ENCODE measurements at places on chromosomes 1 and 21.

- DNase-seq: no peak
Measured at GRCh38 chr1:201009962-201010645, 13.4 kb downstream of the KIF21B start.

DNA sequence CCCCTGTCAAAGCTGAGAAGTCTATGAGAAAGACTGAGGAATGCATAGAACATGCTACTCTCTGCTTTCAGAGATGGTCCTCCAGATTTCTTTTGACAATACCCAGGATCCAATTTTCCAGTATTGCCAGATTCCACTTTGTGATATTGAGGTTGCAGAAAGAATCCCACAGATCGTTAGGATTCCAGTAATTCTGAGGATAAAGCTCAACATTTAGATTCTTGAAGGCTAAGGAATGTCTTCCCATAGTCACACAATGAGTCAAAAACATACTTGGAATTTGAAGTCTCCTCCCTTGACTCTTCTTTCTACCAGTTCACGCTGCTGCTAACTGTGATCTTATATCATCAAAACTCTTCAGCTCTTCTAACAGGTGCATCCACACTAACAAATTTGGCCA lies 57.1 kb downstream of the TNFSF18 start:
- DNase-seq: no peak

DNA sequence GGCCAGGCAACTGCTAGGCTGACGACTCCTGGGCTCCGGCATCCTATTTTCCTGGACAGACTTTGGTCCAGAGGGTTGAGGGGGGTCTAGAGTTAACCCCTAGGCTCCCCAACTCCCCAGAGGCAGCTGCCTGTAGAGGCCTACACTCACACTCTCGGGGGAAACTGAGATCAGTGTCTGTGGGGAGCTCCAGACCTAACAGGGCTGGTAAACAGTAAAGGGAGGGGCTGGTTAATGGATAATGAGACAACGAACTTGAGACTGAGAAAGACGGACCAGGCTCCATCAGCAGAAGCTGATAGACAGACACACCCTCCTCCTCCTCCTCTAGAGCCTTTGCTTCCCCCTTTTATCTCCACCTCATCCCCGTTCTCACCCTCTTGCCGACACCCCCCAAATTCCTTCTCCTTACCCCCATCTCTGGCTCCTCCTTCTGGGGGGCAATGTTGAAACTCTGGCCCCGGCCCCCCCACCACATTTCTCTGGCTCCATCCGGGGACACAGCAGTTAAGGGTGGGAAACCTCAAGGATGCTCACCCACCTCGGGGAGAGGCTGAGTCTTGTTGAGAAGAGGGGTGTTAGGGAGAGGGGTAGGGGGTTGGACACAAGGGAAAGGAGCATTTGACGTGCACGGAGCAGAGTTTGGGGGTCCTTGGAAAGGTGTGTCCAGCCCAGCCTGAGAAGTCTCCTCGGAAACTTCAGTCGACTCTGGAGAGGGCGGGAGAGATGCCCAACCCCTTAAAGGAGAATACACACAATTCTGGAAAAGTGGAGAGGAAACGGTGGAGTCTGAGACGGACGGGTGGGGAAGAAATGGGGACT lies at the start of gene MTMR11:
MTMR11 (minus strand) TSS at position 710 of the 822 bp plus-strand sequence; CDS start at position 478, 232 bp downstream.
- no peak for DNase-seq

GRCh38 chr21:16455978-16456377 lies 726.2 kb downstream of the USP25 start:
- DNase-seq: no peak

GRCh38 chr1:213067352-213067751 lies 16.3 kb downstream of the RPS6KC1 start:
- no peak for DNase-seq

- DNase-seq: peak; percentile 59
Measured at GRCh38 chr1:108208724-108209446, 8.7 kb upstream of the SLC25A24 start.

DNA sequence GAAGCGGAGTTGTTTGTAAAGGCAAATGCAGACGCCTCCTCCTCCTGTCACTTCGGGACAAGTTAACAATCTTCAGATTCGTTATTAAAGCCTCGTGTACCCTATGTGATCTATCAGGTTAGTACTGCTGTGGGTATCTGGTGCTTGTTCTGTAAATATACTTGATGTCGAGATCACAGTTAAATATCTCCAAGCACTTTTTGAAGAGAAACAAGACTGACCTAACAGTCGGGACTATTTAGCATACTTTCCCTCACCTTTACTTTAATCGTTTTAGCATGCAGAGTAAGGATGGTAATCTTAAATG lies 710 bp downstream of the KLHL20 start:
- DNase-seq: no peak

DNA sequence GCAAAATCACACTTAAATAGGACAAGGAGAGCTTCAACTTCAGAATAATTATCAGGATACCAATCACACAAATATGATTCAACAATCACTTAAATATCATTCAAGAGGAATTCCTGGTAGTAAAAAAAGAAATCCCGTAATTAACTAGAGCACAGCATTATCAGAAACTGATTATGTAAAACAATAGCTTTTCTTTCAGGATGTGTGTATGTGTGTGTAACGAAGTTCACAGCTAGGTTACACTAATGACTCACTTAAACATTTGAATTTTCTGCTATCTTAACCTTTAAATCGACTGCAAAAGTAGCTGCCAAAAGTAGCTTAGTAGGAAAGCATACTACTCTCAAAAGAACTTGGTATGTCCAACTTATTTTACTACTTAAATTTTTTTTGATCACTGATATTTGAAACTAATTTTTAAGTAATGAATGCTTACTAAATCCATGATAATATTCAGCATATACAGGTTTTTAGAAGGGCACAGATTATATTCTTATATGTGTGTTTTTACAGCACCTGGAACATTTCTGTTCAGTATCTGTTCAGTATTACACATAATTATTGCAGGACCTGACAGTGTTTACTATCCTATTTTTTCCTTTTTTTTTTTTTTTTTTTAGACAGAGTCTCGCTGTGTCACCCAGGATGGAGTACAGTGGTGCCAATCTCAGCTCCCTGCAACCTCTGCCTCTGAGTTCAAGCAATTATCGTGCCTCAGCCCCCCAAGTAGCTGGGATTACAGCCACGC lies 4.2 kb downstream of the RERE start:
- no peak for DNase-seq

DNA sequence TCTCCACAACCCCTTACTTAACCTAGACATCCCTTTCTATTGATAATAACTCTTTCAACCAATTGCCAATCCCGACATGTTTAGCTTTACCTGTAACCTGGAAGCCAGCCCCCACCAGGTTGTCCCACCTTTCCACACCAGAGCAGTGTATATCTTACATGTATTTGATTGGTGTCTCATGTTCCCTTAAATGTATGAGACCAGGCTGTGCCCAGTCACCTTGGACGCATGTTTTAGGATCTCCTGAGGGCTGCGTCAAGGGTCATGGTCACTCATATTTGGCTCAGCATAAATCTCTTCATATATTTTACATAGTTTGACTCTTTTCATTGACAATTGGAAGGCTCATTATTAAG lies 5.3 kb upstream of the SLC19A1 start:
- no peak for DNase-seq

DNA sequence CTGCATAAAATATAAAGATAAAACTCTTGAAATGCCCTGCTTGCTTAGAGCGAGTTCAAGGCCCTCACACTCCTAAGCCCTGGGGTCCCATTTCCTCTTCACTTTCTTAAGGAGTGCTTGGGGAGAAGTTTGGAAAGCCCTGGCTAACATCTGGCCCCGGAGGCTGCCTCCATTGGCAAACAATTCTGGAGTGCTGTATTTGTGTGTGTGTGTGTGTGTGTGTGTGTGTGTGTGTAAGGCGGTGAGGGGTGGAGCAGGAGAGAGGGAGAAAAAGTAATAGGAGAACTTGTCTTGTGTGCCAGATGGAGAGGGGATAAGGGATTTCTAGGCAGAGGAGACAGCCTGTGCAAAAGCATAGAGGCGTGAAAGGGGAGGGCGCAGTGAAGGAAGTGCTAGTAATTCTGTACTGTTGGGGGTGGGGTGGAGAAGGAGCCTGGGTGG lies 578 bp upstream of the TRIM62 start:
- DNase-seq: no peak

DNA sequence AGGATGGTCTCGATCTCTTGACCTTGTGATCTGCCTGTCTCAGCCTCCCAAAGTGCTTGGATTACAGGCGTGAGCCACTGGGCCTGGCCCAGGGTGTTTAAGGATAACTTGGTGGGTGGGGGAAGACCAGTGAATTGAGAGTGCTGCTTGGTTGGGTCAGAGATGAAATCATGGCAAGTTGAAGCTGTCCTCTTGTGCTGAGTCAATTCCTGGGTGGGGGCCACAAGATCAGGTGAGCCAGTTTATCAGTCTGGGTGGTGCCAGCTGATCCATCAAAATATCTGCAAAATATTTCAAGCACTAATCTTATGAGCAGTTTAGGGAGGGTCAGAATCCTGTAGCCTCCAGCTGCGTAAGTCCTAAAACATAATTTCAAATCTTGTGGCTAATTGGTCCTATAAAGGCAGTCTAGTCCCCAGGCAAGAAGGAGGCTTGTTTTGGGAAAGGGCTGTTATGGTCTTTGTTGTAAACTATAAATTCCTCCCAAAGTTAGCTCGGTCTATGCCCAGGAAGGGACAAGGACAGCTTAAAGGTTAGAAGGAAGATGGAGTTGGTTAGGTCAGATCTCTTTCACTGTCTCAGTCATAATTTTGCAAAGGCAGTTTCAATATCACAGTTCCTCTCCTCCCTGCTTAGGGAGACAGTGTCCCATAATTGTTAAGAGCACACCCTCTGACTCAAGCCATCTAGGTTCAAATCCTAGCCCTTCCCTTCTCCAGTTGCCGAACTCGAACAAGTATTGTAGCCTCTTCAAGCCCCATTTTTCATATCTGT lies 66.8 kb upstream of the BACH1 start:
- DNase-seq: no peak

- no peak for DNase-seq
Measured at GRCh38 chr1:157141212-157141855, 3.1 kb upstream of the ETV3 start.

- no peak for DNase-seq
Measured at GRCh38 chr1:212313616-212314015, 28.4 kb downstream of the PPP2R5A start.

DNA sequence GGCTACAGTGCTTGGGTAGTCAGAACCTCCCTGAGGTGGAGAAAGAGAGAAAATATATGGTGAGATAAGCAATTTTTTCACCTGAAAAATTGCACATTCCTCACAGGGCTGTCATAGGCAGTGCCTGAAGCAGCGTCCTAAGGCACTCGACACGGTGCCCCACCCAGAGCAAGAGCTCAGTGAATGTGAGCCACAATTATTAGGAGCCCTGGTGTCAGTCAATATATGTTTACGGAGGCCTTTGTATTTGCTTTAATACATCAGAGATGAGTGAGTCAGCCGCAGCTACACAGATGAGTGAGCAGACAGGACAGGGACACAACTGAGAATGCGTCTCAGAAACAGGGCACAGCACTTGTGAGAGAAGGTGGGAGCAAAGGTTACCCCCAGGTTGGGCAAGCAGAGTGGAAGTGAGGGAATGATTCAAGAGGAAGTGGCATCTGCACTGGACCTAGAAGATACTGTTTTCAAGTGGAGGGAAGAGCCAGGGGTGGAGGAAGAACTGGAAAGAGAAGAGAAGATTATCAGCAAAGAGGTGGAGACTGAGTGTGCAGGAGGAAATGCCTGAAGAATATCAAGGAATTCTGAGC lies 5.2 kb upstream of the PIGC start:
- no peak for DNase-seq

GRCh38 chr21:42584296-42584641 lies 69.2 kb upstream of the PDE9A start:
- peak; percentile 62 for DNase-seq

GRCh38 chr1:85065550-85065949 lies 17.2 kb upstream of the MCOLN3 start:
- DNase-seq: no peak

DNA sequence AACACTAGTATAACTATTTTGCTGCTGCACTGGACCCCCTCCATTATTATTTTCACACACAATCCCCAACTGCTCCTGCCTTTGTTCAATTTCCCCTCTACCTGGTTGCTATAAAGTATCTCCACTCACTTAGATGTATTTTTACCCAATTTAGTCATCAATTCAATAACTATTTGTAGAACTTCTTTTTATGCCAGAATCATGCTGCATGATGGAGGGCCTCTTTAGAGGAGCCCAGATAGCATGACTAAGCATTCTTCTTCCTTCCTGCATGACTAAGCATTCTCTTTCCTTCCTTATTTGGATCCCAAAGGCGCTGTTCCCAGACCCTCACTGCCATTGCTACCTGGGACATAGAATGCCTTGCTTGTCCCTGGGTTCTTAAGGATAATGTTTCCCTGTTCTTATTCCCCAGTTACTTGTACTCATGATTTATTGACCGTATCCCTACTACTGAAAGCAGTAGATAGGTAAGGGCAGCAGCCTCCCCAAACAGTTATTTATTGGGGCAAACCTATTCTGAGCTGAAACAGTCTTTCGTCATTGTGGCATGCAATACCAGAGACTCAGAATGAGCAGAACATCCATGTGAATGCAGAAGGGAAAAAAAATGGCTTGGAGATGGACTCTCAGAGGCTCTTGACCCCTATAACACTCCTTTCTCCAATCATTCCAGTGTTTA lies 89.3 kb upstream of the AKT3 start:
- DNase-seq: no peak

DNA sequence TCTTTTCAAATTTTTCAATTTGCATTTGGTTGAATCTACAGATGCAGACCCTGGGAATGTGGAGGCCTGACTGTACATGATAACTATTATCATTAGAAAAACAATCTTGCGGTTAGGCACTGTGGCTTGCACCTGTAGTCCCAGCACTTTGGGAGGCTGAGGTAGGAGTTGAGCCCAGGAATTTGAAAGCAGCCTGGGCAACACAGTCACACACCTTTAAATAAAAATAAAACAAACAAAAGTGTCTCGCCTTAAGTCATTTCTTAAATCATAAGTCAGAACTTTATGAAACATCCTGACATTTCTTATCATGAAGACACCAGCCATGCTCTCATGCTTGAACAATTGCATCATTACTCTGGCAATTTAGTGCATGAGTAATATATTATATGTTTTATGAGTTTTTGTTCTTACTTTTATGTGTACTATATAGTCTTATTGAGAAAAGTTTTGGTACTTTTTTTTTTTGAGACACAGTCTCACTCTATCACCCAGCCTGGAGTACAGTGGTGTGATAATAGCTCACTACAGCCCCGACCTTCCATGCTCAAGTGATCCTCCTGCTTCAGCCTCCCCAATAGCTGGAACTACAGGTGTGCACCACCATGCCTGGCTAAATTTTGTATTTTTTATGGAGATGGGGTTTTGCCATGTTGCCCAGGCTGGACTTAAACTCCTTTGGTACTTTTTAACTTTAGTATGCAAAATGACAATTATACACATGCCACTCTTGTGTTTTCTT lies 7.8 kb downstream of the TBX19 start:
- no peak for DNase-seq

Measured in coronary artery (tissue), 2 donors.